ENCODE measurements at places on chromosomes 5 and 9.

GRCh38 chr9:24118190-24118589, 292.1 kb upstream of the ELAVL2 start:
- DNase-seq, result no peak

- no peak for DNase-seq
Measured at GRCh38 chr5:99600952-99601351, 672.1 kb upstream of the CHD1 start.

- DNase-seq, result no peak
Measured at GRCh38 chr5:115859378-115859777, 17.6 kb downstream of the AP3S1 start.

DNA sequence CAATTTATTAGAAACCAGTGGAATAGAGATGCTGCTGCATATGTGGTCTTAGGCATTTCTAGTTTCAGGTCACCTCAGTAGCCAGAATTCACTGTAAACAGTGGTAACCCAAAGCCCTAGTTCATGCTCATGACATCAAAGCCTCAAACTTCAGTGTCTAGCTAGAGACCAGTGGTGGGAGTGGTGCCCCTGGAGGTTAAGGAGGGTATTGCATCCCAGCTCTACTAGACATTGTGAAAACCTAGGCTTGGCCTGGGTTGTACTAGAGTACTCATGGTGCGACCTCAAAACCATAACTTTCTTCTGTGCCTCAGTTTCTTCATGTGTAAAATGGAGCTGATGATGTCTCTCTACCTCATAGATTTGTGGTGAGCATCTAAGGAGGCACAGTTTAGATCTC, 18.8 kb downstream of the COL5A1 start:
- no peak for DNase-seq

- no peak for DNase-seq
Measured at GRCh38 chr9:128479262-128479661, 23.5 kb downstream of the ODF2 start.

DNA sequence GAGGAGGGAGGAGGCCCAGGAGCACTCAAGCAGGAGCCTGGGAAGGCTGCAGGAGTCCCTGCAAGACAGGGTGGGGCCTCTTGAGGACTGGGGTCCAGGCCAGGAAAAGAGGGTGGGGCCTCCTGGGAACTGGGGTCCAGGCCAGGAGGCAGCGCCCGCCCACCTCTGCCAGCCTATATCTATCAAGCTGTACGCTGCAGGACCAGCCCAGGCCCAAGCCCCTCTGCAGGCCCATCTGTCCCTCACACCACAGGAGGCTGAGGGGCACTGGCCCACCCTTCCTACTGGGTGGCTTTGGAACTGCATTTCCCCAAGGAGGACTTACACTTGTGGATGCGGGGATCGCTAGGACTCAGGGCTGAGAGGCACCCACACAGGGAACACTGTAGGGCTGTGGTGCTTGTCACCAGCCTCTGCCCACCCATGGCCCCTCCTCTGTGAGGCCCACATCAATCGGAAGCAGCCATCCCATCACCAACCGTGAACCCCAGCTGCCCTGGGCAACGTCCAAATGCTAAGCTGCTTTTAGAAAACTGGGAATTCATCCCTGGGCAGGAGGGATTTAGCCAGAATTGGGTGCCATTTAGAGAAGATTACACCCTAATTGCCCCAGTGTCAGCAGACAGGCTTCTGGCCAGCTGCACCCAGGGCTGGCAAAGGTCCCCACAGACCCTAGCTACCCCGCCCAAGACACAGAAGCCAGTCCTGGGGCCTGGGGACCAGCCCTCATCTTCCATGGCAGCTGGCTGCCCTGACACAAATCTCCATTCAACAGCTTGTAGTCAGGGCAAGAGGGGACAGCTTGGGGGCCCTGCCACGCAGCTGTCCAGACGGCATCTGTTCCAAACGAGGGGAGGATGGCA, 15.3 kb downstream of the BICD2 start:
- DNase-seq, result no peak

DNA sequence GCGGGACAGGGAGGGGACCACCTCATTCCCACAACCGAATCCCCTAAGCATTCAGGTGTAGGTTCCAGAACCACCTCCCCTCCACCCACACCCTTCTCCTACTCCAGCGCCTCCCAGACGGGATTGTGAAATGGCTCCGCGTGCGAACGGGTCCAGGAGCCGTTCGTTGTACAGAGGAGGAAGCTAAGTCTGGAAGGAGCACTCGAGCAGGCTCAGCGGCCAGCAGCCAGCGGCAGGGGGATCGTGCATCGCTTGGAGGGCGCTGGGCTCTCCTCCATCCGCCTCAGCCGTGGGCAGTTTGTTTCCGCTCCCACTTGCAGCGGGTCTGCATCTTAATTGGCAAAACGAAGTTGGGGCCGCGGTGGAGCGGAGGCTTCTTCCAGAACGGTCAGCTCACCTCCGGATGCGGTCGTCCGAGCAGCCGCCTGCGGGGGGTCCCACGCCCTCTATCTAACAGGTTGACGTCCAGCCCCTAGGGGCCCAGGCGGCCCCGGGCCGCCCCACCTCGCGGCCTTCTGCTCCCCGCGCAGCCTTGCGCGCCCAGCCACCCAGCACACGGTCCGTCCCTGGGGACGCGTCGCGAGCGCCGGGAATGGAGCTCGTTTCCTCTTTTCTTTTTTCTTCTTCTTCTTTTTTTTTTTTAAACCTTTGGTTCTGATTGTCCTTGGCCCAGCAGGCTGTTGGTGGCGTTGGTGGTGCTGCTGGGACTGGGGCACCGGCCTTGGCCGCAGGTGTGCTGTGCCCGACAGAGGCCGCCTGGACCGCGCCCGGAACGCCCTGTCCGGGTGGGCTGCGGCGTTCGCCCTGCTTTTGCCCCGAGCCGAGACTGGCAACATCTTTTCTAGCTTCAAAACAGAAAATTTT, 3.9 kb upstream of the BARX1 start:
- DNase-seq, result no peak

DNA sequence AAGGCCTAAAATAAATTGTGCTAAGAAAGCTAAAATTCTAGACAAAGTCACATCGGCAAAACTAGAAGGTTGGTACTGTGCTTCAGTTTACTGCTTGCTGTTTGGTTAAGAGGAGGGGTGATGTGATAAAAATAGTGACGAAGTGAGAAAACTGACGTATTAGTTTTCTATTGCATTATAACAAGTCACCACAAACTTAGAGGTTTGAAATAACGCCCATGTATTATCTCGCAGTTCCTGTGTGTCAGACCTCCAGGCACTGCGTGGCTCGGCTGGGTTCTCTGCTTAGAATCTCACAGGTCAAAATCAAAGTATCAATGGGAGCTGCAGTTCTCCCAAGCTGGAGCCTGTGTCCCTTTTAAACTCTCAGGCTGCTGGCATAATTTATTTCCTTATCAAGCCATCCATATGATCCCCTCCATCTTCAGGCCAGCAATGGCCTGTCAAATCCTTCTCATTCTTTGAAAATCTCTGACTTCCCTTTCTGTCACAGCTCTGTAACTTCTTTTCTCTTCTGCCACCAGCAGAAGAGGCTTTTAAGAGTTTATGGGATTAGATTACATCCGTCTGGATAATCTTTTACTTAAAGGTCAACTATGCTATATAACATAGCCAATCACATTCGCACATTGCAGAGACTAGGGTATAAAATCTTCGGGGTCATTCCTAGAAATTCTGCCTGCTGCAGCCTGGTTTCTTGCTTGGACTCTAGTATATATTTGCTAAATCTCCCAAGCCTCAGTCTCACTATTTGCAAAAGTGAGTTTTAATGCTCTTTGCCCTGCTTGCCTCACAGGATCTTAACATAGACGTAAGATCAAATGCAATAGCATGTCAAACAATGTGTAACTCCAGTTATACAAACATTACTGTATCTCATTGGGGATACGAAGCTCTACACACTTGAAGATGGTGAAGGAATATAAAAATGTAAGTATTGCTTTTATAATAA, 104.0 kb upstream of the CDKN2B start:
- no peak for DNase-seq

GRCh38 chr5:97434021-97434420, 251.0 kb upstream of the RIOK2 start:
- DNase-seq, result no peak

All from esophagus squamous epithelium (tissue), 5 donors.